Left lobe of liver (tissue), 2 donors: ENCODE measurements at places on chromosomes 6 and 20.

DNA sequence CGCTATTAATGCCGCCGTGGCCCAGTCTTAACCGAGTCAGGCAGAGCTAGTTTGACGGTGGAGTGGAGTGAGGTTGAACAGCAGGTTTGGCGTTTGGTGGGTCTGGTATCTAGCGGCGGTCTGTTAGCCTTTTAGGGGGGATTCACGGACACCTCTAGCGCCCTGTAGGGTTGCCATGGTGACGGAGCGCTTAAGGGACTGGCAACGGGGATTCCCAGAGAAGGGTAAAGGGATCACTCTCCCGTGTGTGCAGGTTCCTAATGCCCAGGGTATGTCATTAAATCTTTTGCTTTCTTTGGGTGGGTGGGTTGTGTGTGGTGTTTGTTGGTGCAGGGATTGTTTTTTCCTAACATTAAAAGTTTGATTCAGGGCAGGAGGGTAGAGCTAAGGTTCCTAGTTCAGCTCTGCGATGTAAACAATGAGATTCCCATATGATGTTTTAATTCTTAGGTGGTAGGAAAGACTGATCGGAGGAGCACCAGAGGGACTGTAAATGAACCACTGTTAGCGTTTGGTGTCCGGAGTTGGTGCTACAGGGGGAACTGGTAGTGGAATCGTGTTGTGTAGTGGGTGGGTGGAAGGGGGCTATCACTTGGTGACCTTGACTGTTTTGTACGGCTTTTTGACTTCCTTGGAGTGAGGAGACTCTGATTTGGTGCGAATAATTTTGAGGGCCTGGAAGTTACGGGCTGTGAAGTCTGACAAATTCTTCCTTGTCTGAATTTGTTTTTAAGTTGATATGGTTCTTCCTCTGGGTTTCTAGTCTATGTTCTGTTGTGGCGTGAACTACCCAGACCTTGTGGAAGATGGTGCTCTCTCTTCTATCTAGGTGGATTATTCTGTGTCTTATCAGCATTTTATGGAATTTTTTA, 5.0 kb downstream of the BRD2 start:
- no peak for DNase-seq

DNA sequence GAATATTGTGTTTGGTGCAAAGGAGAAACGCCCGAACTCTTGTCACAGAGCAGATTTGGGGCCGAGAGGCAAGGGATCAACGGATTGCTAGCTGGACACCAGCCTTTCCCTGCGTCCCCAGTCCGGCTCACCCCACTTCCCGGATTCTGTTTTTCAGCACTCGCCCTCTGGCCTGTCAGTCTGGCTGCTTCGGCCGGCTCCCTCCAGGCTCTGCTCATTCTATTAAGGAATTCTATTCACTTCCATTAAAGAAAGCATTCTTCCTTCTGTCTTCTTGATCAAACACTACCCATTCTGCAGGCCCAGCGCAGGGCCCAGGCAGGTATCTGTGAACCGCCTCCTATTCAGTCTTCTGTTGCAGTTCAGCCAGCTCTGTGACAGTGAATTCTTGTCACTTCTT, 91.7 kb downstream of the RNF182 start:
- no peak for DNase-seq

- no peak for DNase-seq
These were observed 34.5 kb downstream of the ABRACL start for GRCh38 chr6:139062932-139063646.

- DNase-seq, result no peak
These were observed 728.4 kb upstream of the FLRT3 start for GRCh38 chr20:15065794-15066193.

GRCh38 chr6:144036064-144036834, 28.2 kb upstream of the PLAGL1 start:
- DNase-seq, result peak; percentile 49

DNA sequence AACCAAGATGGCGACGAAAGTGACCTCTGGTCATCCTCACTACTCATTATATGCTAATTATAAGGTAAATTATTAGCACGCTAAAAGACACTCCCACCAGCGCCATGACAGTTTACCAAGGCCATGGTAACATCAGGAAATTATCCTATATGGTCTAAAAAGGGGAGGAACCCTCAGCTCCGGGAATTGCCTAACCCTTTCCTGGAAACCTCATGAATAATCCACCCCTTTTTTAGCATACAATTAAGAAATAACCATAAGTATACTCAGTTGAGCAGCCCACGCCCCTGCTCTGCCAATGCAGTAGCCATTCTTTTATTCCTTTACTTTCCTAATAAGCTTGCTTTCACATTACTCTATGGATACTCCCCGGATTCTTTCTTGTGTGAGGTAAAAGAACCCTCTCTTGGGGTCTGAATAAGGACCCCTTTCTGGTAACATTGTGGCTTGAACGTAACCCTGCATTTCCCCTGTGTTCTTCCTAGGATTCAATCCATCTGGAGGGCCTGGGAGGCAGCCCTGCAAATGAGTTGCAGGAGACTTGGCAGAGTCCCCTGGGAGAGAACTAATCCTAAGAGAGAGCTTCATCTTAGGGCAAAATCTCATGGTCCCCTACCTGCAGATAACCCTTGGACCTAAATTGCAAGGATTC, 225.6 kb upstream of the JARID2 start:
- no peak for DNase-seq

DNA sequence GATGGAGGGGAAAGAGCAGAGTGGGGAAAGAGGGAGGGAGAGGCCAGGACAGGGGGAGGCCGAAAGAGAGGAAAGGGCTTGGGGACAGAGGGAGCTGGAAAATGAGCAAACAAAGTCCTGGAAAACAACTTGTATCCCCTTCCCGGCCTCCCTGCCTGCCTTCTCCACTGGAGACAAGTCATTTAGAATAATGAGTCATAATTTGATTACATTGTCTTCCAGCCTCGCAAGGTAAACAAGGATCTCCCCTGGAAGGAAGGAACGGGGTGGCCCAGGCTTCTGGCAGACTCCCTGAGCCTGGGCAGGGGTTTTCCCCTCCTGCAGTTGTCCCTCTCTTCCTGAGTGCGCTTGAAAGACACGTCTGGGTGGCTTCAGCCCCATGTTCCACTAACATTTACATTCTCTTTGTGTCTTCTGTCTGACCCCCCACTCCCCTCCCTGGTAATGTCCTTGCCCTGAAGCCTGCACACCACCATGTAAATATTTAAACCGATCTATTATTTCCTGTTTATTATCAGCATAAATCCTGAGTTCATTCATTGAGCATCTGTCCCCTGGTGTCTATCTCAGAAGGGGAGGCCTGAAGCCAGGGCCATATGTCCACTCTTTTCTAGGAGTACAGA, 12.1 kb upstream of the MRPS18A start:
- DNase-seq, result no peak

DNA sequence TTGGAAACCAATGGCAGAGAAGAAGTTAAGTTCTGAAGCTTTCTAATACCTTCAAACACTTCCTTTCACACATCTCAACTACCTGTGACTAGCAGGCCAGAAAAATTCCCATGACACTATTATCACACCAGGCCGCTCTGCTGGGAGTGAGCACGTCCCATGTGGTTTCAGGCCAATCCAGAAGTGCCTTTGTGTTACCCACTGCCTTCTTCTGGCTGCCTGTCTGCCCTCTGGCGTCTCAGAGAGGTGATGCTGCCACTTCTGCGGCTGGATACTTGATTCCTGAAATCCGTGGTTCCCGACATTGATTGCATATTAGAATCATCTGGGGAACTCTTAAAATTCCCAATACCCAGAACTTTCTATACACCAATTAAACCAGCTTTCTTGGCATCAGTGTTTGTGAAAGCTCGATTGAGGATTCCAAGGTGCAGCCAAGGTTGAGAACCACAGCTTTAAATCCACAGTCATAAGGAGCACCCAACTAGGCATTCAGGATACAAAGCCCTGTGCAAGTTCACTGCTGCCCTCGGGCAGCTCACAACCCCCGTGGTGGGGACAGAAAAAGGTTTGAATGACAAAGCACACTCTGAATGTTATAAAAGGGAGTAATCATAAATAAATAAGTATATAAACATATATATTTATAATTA, 65.6 kb downstream of the STMND1 start:
- DNase-seq, result peak; percentile 57

DNA sequence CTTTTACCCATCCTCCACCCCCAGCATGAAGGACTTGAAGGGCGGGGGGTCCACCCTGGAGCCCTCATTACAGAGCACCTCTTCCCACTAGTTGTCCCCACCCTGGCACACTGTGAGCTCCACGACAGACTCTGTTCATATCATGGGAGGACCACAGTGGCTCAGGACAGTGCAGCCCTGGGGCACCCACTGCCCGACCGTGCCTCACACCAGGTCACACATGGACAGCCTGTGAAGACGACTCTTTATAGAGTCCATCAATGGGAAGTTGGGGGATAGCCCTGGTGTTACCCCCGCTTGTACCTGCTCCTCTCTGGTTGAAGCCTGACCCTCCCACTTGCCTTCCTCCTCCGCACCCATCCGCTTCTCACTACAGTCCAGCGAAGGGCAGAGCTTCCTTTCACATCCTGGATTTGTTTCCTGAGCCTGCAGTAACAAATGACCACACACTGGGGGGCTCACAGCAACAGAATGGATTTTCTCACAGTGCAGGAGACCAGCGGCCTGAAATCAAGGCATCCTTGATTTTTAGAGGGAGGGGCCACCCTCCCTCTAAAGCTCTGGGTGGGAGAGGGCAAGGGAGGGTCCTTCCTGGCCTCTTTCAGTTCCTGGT, 15.5 kb downstream of the ZNF831 start:
- no peak for DNase-seq

DNA sequence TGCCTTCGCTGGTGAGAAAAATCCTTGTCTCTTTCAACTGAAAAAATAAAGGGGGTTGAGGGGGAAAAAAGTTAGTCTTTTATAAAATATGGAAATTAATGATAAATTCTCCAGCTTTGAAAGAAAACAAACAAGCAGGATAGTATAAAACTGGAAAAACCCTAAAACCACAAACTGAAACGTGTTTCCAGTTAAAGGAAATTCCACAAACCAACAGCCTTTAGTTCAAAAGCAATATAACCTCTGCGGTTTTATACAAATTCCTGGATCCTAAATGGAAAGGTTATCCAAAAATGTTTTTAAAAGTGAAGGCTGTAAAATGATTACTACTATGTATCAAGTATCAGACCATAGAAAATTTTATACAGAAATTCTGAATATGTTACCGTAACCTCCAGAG, 55.6 kb downstream of the BMP5 start:
- DNase-seq, result no peak

- DNase-seq, result no peak
These were observed 152.2 kb downstream of the TFAP2B start for GRCh38 chr6:50970908-50971307.

GRCh38 chr6:41182069-41183034, 18.6 kb downstream of the TREML2 start:
- DNase-seq, result peak; percentile 47

- no peak for DNase-seq
These were observed 9.8 kb upstream of the ZNFX1 start for GRCh38 chr20:49287555-49288249.

- DNase-seq, result no peak
These were observed 173.7 kb downstream of the FOXA2 start for GRCh38 chr20:22410556-22411130.

- no peak for DNase-seq
These were observed 47.4 kb downstream of the TGM2 start for GRCh38 chr20:38117635-38118034.

GRCh38 chr6:109237077-109237985, 142.0 kb downstream of the CEP57L1 start:
- no peak for DNase-seq

DNA sequence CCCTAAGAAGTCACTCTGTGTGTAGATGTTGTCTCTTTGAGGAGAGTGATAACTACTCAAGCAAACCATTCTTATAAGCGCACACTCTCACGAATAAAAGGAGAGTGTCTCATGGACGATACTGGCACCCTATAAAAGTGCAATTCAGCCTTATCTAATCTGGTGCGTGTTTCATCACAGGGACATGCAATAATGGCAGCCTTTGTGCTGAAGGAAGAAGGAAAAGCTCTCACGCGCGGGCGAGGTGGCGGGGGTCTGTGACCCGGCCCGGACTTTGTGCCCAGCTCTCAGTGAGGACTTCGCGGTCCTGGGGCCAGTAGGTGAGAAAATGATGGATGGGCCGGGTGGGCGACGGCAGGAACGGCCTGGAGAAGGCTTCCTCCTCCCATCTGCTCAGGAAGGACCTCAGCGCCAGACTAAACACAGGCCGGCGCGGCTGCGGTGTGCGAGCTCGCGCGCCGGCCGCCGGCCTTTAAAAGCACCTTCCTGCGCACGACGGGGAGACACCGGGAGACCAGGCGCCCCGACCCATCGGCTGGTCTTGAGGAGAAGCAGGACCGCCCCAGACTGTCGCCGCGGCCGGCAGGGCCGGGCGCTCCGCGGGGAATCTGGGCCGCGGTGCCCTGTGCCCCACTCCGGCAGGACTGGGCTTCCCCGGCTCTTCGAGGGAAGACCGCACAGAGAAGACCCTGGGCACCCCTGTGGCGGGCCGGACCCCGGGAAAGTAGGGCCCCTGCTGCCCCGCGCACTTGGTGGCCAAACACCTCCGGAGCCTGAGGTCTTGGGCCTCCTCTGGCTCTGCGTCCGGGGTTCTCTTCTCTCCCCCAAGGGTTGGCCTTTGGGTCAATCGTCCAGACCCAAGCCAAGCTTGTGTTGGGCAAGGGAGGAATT, 8.3 kb upstream of the FOXC1 start:
- no peak for DNase-seq

DNA sequence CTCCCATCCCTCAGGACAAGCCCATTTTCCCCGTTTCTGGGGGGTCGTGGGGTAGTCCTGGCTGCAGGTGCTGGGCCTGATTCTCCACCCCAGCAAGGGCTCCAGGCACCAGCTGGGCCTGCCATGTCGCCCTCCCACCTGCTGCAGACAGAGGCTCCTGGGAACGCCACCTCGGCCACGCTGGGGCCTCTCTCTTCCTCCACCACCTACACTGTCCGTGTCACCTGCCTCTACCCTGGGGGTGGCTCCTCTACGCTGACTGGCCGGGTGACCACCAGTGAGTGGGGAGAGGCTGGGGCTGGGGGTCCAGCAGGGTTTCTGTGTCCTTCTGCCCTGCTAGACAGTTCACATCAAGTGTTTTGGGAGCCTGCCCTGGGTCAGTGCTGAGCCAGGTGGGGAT, 19.3 kb downstream of the COL20A1 start:
- DNase-seq, result no peak

DNA sequence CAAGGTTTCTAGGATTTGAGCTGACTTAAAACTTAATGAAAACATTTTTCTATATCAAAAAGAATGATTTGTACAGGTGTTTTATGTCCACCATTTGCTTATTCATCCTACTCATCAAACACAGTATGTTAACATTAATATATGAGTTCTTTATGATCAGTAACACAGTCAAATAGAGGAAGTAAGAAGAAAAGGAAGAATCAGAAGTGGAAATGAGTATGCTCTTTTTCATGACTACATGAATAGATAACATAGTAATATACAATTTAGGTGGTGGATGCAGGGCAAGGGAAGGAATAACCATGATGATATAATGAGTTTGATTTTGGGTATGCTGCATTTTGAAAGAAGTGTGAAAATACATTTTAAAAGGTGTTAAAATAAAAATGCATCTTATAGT, 16.5 kb downstream of the KPNA5 start:
- DNase-seq, result no peak
